ENCODE measurements at places on chromosomes 4 and X. TPM values are rescaled to one million over a fixed set of nuclear protein-coding genes. Genes with fewer than 3 reads are reported as not detected.

GRCh38 chr4:185280608-185281007, 71.2 kb downstream of the SNX25 start:
- H3K4me3 ChIP-seq = no peak overlapping the region
- H3K27ac ChIP-seq = no peak overlapping the region
- no peak for DNase-seq
- peaks cover 19% of the 10 kb centered on the region for H3K4me1 ChIP-seq
- H3K27me3 ChIP-seq = no peaks in the 10 kb centered on the region
- H3K36me3 ChIP-seq = no peaks in the 10 kb centered on the region

PFKFB1 gene
- 0.20 TPM for total RNA-seq

DNA sequence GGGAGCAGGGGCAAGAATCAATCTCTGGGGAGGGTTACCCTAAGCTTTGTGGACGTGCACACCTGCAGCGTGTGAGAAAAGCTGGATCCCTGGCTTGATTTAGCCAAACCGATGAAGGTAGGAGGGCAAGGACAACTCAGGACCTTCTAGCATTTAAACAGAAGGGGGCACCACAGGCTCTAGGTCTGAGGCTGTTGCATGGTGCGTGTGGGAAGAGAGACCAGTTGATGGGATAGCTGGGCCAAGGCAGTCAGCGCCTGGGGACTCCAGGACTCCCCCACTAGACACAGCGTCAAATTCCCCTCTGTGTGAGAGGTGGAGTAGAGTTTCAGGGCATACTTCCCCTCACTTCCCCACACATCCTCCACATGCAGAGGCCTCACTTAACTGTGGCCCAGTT, 4.3 kb downstream of the GABRQ start:
- no peak overlapping the region for H3K27ac ChIP-seq
- DNase-seq = peak; percentile 1
- H3K27me3 ChIP-seq = peaks cover 4% of the 10 kb centered on the region
- no peaks in the 10 kb centered on the region for H3K36me3 ChIP-seq
- no peak overlapping the region for H3K4me3 ChIP-seq

- DNase-seq = no peak
- no peak overlapping the region for H3K4me3 ChIP-seq
- no peaks in the 10 kb centered on the region for H3K4me1 ChIP-seq
- H3K27me3 ChIP-seq = no peaks in the 10 kb centered on the region
- no peak overlapping the region for H3K27ac ChIP-seq
Measured at GRCh38 chrX:72366701-72367454, 61.2 kb upstream of the CITED1 start.
